Activated T-cell treated with anti-CD3 and anti-CD28 coated beads for 4 hours (primary cell): ENCODE measurements at places on chromosomes 16 and 17.

DNA sequence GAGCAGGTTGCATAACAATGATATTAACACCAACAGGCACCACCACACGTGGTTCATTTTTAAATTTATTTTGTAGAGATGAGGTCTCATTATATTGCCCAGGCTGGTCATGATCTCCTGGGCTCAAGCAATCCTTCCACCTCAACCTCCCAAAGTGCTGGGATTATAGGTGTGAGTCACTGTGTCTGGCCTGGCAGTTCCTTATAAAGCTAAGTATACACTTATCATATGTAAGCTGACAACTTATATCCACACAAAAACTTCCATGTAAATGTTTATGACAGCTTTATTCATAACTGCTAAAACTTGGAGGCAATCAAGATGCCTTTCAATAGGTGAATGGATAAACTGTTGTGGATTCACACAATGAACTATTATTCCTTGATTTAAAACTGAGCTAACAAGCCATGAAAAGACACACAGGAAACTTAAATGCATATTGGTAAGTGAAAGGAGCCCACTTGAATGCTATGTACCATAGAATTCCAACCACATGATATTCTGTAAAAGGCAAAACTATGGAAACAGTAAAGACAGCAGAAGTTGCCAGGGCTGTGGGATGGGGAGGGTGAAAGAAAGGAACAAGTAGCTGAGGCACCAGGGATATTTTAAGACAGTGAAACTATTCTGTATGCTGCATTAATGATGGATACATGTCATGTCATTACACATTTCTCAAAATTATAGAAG lies 156.5 kb upstream of the KCNJ18 start:
- no peak for DNase-seq

DNA sequence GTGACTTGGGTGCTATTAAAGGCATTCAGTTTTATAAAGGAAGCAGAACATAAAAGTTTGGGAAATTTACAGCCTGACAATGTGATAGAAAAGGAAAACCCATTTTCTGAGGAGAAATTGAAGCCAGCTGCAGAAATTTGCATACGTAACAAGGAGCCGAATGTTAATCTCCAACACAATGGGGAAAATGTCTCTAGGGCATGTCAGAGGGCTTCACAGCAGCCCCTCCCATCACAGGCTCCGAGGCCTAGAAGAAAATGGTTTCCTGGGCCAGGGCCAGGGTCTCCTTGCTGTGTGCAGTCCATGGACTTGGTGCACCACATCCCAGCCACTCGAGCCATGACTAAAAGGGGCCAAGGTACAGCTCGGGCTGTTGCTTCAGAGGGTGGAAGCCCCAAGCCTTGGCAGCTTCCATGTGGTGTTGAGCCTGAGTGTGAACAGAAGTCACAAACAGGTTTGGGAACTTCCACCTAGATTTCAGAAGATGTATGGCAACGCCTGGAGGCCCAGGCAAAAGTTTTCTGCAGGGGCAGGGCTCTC lies 23.9 kb upstream of the TOM1L1 start:
- DNase-seq, result no peak

- no peak for DNase-seq
These were observed 75.5 kb downstream of the BMERB1 start for GRCh38 chr16:15509593-15510535.

DNA sequence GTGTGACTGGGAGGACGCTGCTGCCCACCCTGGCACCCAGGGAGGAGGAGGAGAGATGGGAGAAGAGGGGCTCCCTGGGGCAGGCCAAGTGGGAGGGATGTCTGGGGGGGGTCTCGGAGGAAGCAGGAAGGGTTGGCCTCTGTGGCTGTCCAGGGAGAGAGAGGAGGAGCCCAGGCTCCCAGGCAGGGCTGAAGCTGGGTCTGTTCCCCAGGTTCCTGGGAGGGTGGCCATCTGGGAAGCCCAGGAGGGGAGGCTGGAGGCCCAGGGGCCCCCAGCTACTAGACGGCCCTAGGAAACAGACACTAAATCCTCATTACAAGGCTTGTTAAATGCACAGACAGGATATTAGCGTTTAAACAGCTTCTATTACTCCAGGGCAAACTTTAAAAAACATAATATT lies 139.8 kb downstream of the ENGASE start:
- DNase-seq, result no peak

- DNase-seq, result no peak
These were observed 336.1 kb downstream of the ZFHX3 start for GRCh38 chr16:72711823-72712222.

DNA sequence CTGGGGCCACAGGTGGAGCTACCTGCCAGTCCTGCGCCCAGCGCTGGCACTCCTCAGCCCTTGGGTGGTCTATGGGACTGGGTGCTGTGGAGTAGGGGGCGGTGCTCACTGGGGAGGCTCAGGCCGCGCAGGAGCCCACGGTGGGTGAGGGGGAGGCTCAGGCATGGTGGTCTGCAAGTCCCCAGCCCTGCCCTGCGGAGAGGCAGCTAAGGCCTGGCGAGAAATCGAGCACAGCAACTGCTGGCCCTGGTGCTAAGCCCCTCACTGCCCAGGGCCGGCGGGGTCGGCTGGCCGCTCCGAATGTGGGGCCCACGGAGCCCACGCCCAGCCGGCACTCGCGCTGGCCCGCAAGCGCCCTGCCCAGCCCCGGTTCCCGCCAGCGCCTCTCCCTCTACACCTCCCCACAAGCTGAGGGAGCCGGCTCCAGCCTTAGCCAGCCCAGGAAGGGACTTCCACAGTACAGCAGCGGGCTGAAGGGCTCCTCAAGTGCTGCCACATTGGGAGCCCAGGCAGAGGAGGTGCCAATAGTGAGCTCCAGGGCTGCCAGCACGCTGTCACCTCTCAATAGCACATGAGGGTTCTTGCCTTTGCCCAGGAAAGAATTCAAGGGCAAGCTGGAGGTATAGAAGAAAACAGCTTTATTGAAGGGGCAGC lies 11.0 kb upstream of the EEF2KMT start:
- DNase-seq, result no peak

DNA sequence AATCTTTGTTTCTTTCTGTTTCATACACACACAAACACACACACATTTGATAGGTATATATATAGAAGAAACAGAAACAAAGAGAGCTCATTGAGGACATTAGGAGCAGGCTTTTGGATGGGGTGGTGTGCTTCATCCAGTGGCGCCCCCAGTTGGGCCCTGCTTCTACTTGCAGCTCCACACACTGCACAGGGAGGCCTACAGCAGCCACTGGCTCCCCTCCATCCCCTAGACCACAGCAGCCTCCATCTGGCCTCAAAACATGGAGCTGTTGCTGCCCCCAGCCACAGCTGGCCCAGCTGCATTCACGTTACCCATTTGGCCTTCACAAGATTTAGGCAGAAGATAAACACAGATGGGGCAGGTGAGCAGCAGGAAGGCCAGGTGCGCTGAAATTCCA lies 33.1 kb upstream of the NF1 start:
- DNase-seq, result no peak

- DNase-seq, result no peak
These were observed 36.9 kb downstream of the TMEM235 start for GRCh38 chr17:78268191-78268874.

- no peak for DNase-seq
These were observed 54.1 kb downstream of the TOX3 start for GRCh38 chr16:52492789-52493357.

GRCh38 chr16:31873556-31874365 lies at the start of gene ZNF267:
Gene ZNF267 (plus strand): TSS chr16:31873807. CDS start chr16:31873967, 160 bp downstream.
- peak; percentile 90 for DNase-seq

DNA sequence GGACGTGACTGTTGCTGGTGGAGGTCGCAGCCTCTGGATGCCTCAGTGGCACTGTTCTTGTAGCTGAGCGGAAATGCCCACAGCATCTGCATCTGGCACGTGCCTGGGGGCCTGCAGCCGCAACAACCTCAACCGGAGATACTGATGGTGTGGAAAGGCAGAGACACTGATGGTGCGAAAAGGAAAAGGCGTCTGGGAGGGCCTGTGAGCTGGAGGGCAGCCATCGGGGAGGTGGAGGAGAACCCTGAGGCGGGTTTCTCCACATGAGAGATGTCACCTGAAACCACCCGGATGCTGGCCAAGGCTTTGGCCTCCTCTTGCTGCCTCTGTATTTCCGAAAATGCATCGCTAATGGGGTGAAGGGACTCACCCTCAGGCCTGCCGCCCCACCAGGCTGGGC lies 284.8 kb upstream of the WSB1 start:
- DNase-seq, result no peak

DNA sequence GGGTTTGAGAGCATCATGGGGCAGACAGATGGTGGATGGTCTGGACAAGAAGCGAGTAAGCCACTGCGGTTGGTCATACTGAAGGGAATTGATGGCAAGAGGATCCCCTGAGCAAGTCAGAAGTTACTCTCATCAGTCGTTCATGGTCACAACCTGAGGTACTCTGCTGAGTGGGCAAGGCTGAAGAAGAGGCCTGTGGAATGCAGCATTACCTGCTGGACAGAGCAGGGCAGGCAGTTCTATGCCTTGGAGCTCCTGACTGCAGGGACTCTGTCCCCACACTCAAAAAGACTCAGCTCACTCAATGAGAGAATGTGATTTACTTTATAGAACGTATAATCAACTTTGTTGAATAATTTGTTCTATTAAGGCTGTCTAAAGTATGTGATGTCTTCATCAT lies 28.3 kb downstream of the ALDH3A2 start:
- no peak for DNase-seq

DNA sequence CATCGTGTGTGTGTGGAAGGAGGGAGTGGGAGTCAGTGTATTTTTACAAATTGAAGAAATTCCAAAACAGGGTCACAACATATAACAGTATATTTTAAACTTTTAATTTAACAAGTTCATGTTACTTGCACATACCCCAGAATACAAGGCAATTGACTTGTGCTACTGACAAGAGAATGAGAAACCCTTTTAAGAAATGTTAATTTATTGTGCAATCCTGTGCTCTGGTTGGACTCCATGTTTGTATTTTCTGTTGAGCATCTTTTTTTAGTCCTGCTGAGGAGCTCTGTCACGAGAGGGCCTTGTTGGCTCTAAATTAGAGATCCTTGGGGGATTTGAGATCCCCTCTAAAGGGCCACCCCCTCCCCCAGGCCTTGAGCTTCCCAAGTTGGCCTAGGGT lies 1.1 kb upstream of the EMP2 start:
- no peak for DNase-seq

DNA sequence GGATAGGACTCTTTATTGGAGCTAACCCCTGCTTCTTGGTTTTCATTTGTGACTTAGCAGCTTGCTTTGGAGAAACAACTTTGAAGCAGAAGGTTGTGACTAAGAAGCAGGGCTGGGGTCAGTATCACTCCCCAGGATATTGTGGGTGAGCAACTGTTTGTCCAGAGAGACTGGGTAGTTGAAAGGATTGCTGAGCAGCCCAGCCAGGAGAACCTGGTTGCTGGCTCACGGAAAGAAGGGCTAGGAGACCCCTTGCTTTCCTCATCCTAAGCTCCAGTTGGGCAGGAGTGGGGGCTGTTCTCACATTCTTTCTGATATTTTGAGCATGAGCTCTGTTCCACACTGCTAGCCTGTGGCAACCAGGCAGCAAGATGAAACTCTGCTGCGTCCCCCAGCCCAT lies 151.2 kb downstream of the CBLN1 start:
- no peak for DNase-seq

- no peak for DNase-seq
These were observed 2.0 kb downstream of the TK1 start for GRCh38 chr17:78184868-78185267.

- DNase-seq, result peak; percentile 91
These were observed 15.8 kb upstream of the EEF2K start for GRCh38 chr16:22190081-22190775.

DNA sequence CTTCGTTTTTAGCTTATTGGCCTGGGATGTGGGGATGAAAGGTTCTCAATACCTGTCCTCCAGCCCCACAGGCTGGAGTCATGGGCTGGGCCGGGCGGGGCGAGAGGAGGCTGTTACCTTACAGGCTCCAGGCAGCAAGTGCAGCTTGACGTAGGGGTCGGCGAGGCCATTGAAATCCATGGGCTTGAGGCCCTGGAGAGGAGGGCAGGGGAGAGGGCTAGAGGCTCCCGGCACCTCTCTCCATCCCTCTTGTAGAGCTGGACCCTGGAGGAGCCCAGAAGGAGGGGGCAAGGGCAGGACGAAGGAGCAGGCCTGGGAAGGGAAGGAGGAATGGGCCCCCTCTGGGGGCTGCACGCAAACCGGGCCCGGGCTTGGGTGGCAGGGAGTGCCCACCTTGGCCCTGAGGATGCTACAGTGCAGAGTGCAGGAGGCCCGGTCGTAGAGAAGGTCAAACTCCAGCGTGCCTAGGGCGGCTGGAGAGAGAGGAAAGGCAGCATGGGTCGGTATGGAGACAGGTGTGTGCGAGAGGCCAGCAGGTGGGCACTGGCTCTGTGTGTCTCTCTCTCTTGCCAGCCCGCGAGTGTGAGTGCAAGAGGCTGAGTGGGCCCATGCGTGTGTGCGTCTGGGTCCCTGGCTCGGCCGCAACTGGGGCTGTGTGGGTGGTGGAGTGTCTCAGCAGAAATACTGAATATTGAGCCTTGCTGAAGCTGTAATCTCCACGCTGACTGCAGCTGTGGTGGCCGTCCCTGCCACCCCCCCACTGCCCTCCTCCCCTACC lies 1.6 kb downstream of the DOC2A start:
- DNase-seq, result no peak

- no peak for DNase-seq
These were observed 6.9 kb upstream of the SCNN1G start for GRCh38 chr16:23175651-23176050.

DNA sequence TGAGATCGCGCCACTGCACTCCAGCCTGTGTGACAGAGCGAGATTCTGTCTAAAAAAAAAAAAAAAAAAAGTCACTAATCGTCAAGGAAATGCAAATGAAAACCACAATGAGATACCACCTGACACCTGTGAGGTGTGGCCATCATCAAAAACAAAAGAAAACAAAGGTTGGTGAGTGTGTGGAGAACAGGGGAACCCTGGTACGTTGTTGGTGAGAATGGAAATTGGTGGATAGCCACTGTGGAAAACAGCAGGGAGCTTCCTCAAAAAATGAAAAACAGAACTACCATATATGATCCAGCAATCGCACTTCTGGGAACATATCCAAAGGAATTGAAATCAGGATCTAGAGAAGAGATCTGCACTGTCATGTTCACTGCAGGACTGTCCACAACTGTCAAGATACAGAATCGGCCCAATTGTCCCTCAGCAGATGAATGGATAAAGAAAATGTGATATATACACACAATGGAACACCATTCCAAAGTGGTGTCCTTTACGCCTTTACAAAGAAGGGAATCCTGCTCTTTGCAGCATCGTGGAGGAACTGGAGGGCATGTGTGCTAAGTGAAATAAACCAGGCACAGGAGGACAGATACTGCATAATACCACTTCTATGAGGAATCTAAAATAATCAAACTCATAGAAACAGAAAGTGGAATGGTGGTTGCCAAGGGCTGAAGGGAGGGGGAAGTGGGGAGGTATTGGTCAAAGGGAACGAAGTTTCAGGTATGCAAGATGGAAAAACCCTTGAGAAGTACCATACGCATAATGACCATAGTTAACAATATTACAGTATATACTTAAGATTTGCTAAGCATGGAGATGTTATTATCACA lies 63.5 kb upstream of the PLCG2 start:
- DNase-seq, result no peak

DNA sequence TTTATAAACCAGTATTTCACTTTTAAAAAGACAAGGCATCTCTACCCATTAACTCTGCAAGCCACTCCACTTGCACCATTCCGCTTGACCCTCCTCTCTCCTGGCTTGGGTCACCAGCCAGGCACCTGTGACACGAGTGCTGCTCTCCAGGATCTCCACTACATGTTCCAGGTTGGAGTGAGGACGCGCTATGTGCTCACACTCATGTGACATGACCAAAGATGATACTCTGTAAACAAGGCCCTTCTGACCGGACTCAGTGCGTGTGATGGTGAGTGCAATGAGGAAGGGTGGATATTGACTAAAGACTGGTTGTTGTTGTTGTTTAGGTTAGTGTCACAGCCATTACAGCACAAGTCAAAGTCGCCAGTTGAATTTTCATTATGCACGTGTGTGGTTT lies 192.7 kb downstream of the MRTFB start:
- DNase-seq, result no peak

GRCh38 chr16:18948372-18949020 lies 22.3 kb upstream of the SMG1 start:
- DNase-seq, result no peak
